Cardiac fibroblast (primary cell): ENCODE measurements at places on chromosomes 2 and 18.

- peak; percentile 78 for DNase-seq
Observed at GRCh38 chr2:200585730-200586643, at the start of gene AOX1. TSS of gene AOX1 (plus strand) at chr2:200586014. CDS start at chr2:200586109, 95 bp downstream.

- peak; percentile 16 for DNase-seq
Observed at GRCh38 chr18:62505669-62506494, 16.9 kb upstream of the ZCCHC2 start.

- peak; percentile 9 for DNase-seq
Observed at GRCh38 chr2:101003278-101003775, 1.2 kb downstream of the RPL31 start.

DNA sequence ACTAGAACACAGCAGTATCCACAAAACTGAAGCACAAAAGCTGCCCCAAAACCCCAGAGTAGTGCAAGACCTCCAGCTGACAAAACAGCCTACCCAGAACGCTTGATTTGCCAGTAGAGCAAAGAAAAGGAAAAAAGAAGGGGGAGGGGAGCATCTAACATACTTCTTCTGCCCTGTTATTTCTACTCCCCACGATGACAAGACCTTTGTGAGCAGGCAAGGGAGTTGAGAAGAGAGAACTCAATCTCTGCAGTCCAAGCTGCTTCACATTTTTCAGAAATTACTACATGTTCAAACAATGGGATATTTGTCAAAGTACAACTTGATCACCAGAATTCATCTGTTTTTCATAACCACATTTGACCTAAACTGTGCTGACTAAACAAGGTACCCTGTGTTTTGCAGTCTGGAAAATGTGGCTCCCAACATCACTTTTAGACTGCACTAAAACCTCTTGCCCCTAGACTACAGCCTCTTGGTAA lies 286.7 kb downstream of the EXOC6B start:
- DNase-seq, result peak; percentile 87

GRCh38 chr2:60066096-60066839 lies 487.2 kb downstream of the BCL11A start:
- DNase-seq, result no peak

- peak; percentile 86 for DNase-seq
Observed at GRCh38 chr18:10239103-10239502, 215.3 kb upstream of the APCDD1 start.

DNA sequence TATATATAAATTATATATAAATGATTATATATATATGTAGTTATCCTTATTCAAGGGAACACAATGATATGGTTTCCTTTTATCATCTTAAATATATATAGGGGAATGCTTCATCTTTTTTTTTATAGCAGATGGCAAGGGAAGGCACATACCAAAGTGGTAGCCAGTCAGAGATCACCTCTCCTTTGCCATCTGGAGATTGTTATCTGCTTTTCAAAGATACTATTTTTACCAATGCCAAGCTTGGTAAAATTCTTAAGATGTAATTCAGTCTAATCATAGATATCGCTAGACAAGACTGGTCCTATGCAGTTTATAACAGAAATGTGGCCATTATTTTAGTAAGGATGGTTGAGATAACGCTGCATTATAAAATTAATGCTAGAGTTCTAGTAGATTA lies 64.7 kb upstream of the DSEL start:
- no peak for DNase-seq

- no peak for DNase-seq
Observed at GRCh38 chr2:105460048-105460732, 61.3 kb upstream of the FHL2 start.

DNA sequence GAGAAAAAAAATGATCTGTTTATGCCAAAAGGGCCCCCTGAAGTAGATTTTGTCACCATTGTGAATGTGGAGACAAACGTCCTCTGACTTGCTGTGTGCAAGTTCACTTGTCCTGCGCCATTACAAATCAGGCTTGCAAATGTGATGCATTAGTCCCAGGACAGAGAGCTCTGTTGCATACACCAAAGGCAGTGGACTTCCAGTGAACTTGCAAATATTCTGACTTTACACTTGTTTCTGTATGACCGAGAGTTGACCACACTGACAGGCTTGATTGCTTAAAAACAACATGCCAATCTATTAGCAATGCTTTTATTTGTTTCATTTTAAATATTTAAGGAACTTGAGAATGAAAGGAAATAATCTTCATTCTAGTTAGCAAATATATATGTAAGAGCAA lies 293.2 kb downstream of the PLCL1 start:
- DNase-seq, result no peak

- peak; percentile 89 for DNase-seq
Observed at GRCh38 chr2:105375001-105375561, 23.8 kb downstream of the FHL2 start.

DNA sequence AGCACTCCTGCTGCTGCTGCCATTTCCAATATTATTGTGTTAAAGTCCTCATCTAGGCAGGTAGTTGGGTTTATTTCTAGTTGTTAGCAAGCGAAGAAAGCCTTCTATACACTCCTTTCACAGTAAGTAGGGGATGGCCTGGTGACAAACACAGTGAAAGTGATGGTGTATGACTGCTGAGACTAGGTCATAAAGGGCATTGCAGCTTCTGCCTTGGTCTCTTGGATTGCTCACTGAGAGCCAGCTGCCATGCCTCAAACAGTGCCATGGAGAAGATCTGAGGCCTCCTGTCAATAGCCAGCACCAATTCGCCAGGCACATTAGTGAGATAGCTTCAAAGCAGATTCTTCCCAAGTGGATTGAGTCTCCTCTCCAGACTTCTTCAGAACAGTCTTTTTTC lies 27.6 kb upstream of the MSTN start:
- no peak for DNase-seq

- no peak for DNase-seq
Observed at GRCh38 chr2:241759067-241759807, 17.4 kb upstream of the GAL3ST2 start.

- no peak for DNase-seq
Observed at GRCh38 chr2:12577091-12577490, 139.6 kb upstream of the TRIB2 start.

DNA sequence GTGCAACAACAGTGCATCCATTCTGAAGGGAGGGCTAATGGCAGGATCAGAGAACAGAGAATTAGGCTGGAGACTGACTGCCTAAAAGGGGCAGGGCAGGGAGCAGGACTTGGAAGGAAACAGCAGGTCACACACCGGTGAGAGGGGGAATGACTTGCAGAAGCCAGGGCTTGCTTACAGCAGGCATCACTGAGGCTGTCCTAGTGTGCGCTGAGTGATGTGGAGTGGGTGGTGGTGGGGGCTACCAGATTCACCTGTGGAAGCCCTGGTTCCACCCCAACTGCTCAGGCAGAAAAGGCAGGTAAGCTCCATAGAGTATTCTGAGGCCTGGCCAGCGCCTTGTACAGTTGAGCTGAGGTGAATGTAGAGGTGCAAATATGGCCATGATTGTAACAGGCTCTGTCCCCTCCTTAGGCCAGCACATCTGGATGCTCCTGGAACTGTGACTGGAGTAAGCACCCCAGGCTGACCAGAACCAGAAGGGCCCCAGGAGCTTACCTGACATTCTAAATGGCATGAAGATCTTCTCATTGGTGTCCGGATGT lies 49.4 kb downstream of the SFXN5 start:
- no peak for DNase-seq

DNA sequence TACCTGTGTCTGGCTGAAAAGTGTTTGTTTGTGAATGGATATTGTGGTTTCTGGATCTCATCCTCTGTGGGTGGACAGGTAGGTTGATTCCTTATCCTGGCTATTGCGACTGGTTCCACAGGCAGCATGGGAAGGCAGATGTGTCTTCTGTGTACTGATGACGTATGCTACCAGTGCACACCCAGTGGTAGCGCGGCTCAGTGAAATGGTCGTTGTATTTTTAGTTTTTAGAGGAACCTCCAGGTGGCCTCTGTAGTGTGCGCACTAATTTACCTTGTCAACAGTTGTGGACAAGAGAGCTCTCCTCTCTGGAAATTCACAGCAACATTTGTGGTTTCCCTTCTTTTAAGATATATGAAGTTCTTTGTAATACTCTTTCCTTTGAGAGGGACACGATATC lies 52.5 kb downstream of the CCDC74A start:
- DNase-seq, result no peak

DNA sequence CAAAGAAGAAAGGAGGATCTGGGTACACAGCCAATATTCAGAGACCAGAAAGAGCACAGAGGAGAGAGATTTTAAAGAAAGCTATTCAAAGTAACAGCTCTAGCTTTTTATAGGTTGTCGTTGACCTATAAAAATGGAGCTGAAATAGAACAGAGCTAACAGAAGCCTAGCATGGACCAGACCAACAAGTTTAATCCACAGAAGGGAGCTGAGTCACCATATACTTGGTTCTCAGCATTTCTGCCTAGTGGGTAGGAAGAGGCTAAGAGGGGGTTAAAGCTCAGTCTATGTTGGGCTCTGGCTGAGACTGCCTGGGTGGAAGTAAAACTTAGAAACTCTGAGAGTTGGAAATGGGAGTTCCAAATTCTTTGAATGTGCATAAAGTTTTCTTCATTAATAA lies 678.0 kb upstream of the CDH2 start:
- DNase-seq, result peak; percentile 43

DNA sequence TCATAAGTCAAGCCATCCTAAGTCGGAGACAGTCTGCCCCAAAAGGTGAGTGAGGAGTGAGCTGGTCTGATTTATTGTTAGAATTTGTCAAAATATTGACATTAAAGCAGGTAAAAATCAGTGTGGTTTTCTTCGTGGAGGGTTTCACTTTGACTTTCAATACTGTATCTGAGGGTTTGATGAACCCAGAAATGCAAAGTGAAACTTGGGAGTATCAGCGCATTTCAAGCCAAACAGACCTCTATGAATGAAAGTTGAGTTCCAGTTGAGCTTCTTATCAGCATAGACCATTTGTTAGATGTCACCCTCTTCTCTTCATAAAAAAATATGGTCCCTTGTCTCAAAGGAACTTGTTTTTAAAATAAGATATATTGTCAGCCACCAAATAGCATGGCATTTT lies 21.7 kb upstream of the CXCR4 start:
- no peak for DNase-seq

- peak; percentile 73 for DNase-seq
Observed at GRCh38 chr2:98457045-98457696, 12.5 kb downstream of the INPP4A start.

GRCh38 chr2:134029418-134029817 lies 224.5 kb upstream of the MGAT5 start:
- DNase-seq, result no peak

DNA sequence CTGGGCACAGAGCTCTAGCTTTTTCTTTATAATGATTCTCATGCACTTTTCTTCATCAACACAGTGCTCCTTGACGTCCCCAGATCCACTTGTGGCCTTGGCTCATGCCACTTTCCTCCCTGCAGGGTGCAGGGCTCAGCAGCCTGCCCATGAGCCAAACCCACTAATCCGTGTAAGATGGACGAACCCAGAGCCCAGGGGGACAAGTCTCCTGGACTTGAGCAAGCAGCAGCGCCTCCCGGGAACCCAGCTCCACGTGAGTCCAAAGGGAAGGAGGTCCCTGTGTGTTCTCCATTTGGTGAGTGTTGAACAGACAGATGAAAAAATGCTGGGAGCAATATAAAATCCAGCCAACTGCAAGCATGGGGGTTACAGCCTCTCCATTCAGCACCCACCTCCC lies 470.6 kb upstream of the HS6ST1 start:
- no peak for DNase-seq

DNA sequence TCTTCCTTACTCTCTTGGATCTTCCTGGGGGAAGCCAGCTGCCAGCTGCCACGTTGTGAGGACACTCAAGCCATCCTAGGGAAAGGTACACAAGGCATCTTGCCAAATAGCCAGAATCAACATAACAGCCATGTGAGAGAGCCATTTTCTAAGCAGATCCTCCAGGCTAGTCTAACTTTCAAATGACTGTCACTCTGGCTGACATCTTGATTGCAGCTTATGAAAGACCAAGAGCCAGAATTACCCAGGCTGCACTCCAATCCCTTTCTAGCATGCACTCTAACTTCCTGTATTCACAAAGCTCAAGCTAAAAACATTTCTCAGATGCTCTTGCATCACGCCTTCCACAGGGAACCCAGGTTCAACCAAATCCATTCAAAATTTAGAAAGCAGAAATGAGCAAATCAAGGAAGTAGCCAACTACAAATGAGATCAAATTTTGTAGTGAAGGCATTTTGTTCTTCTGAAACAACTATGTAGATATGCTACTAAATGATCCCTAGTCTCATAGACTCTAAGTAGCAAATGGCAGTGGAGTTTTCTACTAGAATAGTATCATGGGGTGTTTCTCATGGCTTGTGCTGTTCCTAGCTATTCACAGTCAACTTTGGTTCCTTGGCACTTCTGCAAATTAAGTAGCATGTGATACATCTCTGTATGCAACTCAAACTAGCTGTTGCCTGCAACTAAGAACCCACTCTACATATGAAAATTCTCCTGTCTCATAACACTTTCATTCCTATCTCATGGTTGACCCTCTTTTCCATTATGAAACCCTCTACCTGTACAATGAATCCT lies 281.9 kb downstream of the ZEB2 start:
- no peak for DNase-seq

GRCh38 chr2:79857888-79858287 lies 345.0 kb downstream of the CTNNA2 start:
- DNase-seq, result no peak

DNA sequence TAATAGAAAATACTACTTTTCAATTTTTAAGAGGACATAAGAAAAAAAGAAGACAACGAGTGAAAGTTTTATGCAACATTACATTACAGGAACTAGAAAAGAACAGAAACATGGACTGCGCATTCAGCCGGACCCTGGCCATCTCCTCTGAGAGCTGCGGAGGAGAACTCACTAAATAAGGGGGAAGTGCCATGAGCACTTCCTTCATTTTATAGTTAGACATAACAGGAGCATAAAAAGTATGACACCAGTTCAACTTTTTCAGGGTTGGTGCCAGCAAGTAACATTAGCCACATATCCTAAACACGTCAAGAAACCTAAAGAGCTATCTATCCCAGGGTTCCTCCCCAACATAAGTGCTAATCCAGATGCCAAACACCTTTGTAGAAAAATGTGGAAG lies 78.0 kb upstream of the SERTAD2 start:
- no peak for DNase-seq

GRCh38 chr2:44954447-44954888 lies 13.0 kb downstream of the SIX3 start:
- DNase-seq, result no peak

GRCh38 chr2:109423556-109424359 lies 190.0 kb downstream of the SEPTIN10 start:
- no peak for DNase-seq

- DNase-seq, result no peak
Observed at GRCh38 chr2:164456619-164457018, 164.7 kb downstream of the GRB14 start.

- DNase-seq, result peak; percentile 39
Observed at GRCh38 chr18:48842259-48843061, 108.3 kb downstream of the SMAD7 start.

DNA sequence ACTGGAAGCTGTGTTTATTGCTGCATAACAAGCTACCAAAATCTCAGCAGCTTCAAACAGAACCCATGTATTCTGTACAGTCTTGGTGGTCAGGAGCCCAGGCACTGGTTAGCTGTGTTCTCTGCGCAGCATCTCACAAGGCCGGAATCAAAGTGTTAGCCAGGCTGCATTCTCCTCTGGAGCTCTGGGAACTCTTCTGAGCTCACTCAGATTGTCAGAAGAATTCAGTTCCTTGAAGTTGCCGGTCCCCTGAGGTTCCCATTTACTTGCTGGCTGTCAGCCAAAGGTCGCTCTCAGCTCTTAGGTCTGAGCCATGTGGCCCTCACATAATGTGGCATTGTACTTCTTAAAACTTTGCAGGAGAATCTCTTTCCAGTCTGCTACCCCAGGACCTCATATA lies 123.6 kb upstream of the SMIM21 start:
- DNase-seq, result no peak
